OCI-LY7 (cell line): ENCODE measurements at places on chromosomes 1 and 21. TPM values are rescaled to one million over a fixed set of nuclear protein-coding genes. Genes with fewer than 3 reads are reported as not detected.

Gene CLCA1
- not detected in 2 replicates for total RNA-seq

Gene CHIA
- not detected in 2 replicates for total RNA-seq

Gene NRDC
- 156 and 162 TPM in 2 replicates for total RNA-seq

Gene LRRC39
- total RNA-seq, result 0.96 and 1.8 TPM in 2 replicates

Gene PDXK
- 67.0 and 80.2 TPM in 2 replicates for total RNA-seq

Gene KRTAP11-1
- total RNA-seq, result not detected in 2 replicates

Gene MPC2
- total RNA-seq, result 56.4 and 65.1 TPM in 2 replicates

Gene C1orf116
- not detected in 2 replicates for total RNA-seq

Gene DDOST
- total RNA-seq, result 136 and 148 TPM in 2 replicates

DNA sequence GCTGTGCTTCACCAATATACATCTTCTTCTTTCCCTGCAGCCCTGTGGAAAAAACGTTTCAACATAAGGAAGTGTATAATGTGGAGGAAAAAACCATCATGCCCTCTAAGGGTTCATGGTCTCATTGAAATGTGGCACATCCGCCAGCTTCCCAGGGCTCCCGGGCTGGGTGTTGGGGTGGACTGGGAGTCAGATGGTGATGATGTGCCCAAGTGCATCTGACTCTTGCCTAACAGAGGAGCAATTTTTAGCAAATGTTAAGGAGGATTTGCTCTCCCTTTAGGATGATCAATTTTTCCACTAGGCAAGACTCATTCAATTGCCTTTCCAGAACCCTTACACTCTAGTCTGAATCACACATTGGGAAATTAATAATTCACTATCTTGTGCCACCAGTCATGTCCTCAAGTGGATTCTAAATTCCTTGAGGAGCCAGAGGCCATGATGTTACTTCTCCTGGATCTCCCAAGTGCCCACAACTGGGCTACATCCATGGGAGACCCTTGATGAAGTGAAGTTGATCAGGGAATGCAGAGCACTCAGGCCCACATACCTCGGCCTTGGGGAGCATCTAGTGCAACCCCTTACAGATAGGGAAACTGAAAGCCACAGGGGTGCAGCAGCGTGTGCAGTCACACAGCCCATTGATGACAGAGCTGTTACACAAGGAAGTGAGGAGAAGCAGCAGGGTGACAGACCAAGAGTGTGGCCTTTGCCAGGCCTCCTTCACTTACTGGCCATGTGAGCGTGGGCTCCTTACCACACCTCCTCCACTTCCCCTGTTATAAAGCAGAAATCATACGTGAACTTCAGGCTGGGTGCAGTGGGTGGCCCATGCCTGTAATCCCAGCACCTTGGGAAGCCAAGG lies 100.0 kb upstream of the SLC44A3 start:
- no peak for DNase-seq

GRCh38 chr1:192852001-192852947 lies 43.4 kb downstream of the RGS2 start:
- DNase-seq, result no peak

DNA sequence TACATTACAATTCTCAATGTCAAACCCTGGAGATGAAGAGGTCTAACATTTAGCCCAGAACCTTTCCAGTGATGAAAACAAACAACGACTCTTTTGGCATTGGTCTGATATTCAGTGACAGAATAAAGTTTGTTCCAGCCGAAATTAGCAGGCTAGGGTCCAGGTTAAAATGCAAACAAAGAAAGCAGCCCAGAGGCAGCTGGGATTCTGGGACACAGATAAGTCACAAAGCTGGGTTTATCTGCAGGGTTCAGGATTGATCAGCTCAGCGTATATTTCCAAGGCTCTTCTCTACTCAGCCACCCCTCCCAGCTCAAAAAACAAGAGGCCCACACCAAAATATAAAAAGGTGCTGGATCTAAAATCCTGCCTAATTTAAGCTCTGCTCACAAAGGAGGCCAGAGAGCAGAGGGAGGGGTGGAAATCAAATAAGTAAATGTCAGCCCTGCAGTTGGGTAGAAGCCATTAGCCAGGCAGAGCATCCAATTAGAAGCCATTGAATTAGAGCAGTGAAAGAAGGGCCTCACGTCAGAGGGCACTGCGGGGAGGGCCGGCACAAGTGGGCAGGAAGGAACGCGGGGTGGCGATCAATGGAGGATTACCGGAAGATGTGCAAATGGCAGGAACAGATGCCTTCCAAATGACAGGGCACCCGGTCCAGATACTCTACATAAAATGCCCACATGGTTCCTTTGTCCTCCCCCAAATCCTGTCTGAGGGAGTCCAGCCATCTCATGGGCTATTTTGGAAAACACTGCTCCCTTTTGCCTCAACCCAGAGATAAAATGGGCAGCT lies 3.2 kb upstream of the KLHDC8A start:
- no peak for DNase-seq

DNA sequence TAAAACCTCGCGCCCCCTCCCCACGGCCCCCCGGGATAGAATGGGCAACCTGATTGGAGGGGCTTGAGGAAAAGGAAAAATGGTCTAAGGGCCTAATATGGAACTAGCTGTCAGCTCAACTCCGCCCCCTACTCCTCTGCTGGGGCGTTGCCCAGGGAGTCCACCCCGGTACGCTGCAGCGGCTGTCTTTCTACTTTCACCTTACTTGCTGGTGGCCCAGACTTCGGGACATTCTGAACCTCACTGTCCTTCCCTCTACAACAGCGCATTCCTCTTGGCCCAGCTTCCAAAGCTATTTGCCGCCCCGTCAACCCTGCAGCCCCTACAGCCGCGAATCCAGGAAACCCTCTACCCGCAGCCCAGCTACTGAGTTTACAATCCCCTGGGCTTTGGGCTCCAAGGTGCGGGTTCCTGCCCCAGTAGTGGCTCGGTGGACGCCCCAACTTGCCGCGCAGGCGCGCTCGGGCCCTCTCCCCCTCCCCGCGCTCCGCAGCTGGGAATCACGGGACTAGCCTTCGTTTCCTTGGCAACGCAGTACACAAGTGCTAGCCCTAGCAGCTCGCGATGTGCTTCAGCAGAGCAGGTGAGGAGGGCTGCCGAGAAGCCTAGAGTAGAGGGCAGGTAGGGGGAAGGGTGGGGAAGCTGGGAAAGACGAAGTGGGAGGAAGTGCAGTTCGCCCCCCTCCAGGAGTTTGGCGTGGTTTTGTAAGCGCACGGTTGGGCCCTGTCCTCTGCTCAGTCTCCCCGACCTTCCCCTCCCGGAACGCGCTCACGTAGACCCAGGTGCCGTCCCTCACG lies 55.6 kb downstream of the CHIA start:
- peak; percentile 78 for DNase-seq

GRCh38 chr21:34311561-34312330 lies 52.1 kb upstream of the KCNE2 start:
- no peak for DNase-seq

- peak; percentile 30 for DNase-seq
Observed at GRCh38 chr1:212256369-212256768, 28.8 kb upstream of the PPP2R5A start.

DNA sequence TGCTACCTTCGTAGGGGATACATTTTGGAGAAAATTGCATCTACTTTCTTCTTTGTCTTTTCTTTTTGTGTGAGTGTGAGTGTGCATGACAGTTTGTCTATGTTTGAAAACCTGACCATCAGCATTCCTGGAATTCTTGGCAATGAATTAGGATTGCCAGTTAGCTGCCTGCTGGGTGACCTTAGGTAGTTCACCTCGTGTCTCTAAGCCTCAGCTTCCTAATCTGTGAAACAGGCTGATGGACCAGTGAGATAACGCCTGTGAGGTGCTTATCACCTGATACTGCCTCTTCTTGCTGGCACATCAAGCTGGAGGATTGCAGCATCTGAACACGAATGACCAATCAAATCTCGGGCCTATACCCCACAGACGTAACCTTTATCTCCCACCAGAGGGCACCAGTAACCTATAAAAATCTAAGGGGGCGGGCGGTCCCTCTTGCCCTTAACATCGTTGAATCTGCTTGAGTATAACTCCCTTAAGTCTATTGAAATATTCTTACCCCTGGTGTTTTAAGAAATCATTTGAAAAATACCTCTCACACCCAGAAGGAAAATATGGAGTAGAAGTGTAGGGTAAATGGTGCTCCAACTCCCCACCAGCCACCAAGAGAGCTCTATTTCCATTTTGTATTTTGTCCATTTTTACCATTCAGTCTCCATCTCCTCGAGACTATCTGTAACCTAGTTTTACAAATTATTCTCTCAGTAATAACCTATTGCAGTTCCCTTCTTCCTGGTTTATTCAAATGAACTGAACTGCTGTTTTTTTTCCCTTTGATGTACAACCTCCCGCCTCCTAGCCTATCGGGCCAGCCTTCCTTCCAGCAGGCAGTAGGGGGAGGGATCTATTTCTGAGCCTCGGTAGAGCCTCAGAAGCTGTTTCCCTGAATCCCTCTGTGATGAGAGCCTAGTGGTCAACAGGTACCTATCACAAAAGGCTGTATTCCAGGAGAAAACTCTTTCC lies 49.7 kb downstream of the MDM4 start:
- DNase-seq, result peak; percentile 90

- DNase-seq, result no peak
Observed at GRCh38 chr1:27520651-27521050, 30.7 kb upstream of the WASF2 start.

GRCh38 chr1:40421431-40422384 lies 28.6 kb upstream of the ZFP69B start:
- no peak for DNase-seq

DNA sequence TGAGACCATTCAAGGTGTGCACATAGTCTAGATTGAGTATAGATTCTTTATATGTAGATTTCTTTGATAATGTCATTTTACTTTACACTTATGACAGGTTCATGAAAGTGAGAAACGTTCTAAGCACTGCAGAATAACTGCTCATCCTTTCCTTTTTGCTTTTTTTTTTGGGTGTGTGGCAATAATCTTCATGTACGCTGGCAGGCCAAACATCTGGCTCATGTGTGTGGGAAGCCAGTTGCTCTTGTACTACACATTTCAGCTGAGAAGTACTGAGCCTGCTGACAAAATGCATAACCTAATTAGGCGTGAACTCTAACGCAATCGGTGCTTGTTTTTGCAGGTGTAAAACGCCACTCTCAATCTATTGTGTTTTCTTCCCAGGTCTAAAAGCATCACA lies 350.8 kb upstream of the KAZN start:
- DNase-seq, result no peak

DNA sequence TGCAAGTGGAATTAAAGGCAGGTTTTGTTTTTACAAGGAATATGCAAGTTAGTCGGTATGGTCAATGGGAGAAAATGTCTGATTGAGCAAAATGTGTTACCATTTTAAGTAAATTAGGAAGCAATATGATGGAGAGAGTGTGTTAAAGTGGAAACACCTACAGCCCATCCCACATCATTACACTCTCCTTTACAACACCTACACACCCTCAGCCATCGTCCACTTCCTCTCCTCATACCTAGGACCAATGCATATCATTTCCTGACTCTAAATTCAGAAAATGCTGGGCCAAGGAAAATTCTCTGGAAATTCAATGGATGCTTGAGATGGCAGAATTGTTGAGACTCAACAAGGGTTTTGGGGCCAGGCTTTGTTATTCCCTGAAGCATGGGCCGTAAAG lies 16.4 kb upstream of the CCDC190 start:
- no peak for DNase-seq

- DNase-seq, result no peak
Observed at GRCh38 chr1:166988974-166989515, at the start of gene MAEL. MAEL (plus strand) TSS chr1:166989280; CDS start chr1:166989353, 73 bp downstream.

- DNase-seq, result no peak
Observed at GRCh38 chr1:91349524-91349923, 55.1 kb downstream of the HFM1 start.

DNA sequence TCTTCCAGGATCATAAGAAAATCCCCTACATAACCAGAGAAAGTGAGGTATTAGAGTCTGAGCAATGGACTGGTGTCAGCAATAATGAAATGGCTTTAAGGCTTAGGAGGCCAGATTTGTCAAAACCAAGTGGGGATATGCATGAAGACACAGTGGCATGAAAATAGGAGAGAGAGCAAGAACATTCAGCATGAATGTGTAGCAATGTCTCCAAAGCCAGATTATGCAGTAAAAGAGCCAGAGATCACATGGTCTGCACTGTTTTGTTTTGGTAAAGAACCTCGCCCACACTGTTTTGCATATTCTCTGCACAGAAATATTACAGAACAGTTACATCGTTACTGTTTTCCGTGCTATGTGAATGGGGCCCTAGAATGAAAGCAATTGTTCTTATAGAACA lies 589.4 kb downstream of the PLPP3 start:
- no peak for DNase-seq

DNA sequence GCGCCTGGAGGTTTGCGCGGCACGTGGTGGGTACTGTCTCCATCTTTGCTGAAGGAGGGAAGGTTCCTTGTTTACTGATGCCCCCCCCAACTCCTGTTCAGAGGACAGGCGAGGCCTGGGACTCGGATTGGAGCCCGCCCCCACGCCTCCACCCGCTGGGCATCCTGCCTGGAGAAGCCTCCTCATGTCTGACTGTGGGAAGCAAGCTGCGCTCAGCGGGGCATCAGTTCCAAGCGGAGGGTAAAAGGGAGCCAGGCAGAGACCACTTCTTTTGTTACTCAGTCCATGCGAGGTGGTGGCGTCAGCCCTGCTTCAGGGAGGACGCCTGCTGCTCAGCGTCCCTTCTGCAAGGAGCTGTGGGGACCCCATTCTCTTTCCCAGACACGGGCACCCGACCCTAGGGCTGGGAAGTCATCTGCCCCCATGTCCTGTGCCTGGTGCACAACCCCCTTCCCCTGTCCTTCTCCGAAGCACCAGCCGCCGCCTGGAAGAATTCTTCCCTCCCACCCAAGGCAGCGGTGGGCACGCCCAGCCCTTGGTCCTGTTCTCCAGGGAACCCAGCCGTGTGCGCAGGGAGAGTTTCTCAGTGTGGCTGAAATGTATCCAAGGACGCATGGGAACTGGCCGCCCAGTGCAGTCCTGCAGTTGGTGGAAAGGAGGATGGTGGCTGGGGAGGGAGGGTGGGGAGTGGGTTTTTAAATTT lies 414.0 kb downstream of the CAMTA1 start:
- DNase-seq, result no peak

DNA sequence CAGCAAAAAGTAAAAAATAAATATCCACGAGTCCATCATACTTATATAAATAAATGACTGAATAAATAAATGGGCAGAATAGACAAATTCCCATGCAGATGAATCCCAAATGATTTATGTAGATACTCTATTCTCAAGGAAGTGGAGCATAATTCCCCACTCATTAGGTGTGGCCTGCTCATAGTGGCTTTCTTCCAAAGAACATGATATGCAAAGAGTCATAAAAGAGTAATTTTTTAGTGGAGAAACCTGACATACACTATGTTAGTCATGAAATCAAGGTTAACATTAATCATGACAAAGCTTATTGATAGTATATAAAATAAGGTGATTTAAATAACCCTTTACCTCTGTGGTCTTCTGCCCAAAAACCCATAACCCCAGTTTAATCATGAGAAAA lies 298.9 kb downstream of the DPYD start:
- DNase-seq, result no peak

DNA sequence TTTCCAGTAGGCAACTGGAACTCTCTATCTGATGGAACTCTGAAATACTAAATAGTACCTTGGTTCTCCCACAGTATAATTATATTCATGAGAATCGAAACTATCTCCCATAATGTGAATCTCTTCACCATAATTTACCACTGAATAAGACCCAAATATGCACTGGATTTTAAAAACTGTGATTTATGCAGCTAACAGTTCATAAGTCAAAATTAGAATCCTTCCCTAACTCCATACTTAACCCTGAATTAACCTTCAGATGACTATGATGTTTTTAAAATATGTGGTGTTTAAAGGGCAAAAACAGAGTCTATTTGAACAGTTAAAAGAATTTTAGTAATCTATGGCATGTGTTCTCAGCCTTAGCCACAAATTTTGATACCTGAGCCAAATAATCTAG lies 22.9 kb upstream of the SLC44A3 start:
- DNase-seq, result no peak
